ENCODE measurements at places on chromosomes 13 and 19. TPM values are rescaled to one million over a fixed set of nuclear protein-coding genes. Genes with fewer than 3 reads are reported as not detected.

- no peaks in the 10 kb centered on the region for H3K27me3 ChIP-seq
- H3K4me3 ChIP-seq: no peak overlapping the region
- peaks cover 32% of the 10 kb centered on the region for H3K4me1 ChIP-seq
These were observed 92.6 kb downstream of the SIPA1L3 start for GRCh38 chr19:37999309-38000213.

- no peak for DNase-seq
- no peaks in the 10 kb centered on the region for H3K27me3 ChIP-seq
- H3K27ac ChIP-seq: no peak overlapping the region
- peaks cover 35% of the 10 kb centered on the region for H3K4me1 ChIP-seq
These were observed 36.1 kb upstream of the DOCK9 start for GRCh38 chr13:99013951-99014350.

GRCh38 chr19:35052599-35053190 is 11.2 kb downstream of the HPN start:
- no peak for DNase-seq
- no peak overlapping the region for H3K4me3 ChIP-seq
- H3K27ac ChIP-seq: no peak overlapping the region
- no peaks in the 10 kb centered on the region for H3K4me1 ChIP-seq

- H3K4me3 ChIP-seq: no peak overlapping the region
- no peaks in the 10 kb centered on the region for H3K27me3 ChIP-seq
- DNase-seq: no peak
These were observed 111.5 kb downstream of the TEX26 start for GRCh38 chr13:31043957-31044356.

- no peaks in the 10 kb centered on the region for H3K27me3 ChIP-seq
- no peaks in the 10 kb centered on the region for H3K36me3 ChIP-seq
- no peak overlapping the region for H3K4me3 ChIP-seq
- no peaks in the 10 kb centered on the region for H3K4me1 ChIP-seq
- H3K27ac ChIP-seq: no peak overlapping the region
- no peak for DNase-seq
These were observed 112.1 kb downstream of the DNAJC15 start for GRCh38 chr13:43135516-43135915.

DNA sequence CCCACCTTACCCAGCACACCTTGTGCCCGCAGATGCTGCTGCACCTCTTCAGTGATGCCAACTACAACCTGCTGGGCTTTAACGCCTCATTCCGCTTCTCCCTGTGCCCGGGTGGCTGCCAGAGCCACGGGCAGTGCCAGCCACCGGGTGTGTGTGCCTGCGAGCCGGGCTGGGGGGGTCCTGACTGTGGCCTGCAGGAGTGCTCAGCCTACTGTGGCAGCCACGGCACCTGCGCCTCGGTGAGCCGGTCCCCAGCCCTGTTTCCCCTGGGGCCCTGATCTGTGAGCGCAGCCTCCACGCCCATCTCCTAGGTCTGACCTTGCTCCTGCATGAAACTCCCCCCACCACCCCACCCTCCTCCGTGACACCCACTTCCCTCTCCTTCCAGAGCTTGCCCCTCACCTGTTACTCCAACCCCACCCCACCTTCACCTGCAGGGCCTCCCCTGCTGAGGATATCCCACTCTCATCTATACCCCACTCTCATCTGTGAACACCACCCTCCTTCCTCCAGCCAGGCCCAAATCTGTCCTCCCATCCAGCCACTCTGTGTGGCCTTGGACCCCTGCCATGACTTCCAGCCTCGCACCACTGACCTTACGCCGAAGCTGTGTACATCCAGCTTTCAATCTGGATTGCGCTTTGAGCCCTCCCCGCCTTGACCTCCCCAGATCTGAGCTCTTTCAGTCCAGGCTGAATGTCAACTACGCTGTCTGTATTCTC is 8.7 kb downstream of the MEGF8 start:
- DNase-seq: no peak
- H3K27ac ChIP-seq: no peak overlapping the region

DNA sequence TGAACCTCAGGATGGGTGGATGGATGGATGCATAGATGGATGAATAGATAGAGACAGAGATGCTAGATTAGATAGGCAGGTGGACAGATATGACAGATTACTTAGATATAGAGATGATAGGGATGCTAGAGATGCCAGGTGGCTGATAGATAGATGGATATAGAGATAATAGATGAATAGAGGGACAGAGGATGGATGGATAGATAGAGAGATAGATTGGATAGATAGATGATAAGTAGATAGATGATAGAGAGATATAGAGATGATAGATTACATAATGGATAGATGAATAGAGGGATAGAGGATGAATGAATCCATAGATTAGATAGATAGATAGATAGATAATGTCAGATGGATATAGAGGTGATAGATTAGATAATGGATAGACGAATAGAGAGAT is 88.4 kb upstream of the TM9SF2 start:
- H3K4me3 ChIP-seq: no peak overlapping the region
- H3K27me3 ChIP-seq: no peaks in the 10 kb centered on the region
- H3K27ac ChIP-seq: no peak overlapping the region
- H3K36me3 ChIP-seq: no peaks in the 10 kb centered on the region
- H3K4me1 ChIP-seq: no peaks in the 10 kb centered on the region

DNA sequence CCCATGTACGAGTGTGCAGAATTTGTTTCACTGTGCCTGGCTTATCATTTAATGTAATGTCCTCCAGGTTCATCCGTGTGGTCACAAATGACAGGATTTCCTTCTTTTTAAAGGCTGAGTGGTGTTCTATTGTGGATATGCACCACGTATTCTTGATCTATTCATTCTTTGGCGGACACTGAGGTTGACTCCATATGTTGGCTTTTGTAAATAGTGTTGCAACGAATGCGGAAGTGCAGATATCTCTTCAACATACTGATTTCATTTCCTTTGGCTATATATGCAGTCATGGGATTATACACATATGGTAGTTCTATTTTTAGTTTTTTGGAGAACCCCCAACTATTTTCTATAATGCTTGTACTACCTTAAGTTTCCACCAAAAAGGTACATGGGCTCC is 13.0 kb downstream of the OR7A5 start:
- no peak overlapping the region for H3K4me3 ChIP-seq
- H3K27ac ChIP-seq: no peak overlapping the region
- no peaks in the 10 kb centered on the region for H3K4me1 ChIP-seq

DNA sequence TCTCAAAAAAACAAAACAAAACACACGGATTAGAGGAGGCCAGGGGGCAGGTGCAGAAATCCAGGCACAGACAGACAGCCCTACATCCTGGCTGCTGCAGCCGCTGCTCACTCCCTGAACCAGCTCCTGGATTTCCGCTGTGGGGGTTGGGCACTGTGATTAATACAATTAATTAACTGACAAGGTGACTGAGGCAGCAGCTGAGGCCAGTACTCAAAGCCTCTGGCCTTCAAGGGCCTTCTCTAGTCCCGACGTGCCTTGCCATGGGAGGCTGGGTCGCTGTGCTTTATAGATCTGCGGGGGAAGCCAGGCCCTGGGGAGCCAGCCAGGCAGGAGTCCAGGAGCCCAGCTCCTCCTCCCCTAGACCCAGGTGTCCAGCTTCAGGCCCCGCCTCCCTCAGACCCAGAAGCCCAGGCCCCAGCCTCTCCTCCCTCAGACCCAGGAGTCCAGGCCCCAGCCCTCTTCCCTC is 4.6 kb downstream of the NECTIN2 start:
- H3K27me3 ChIP-seq: no peaks in the 10 kb centered on the region
- H3K36me3 ChIP-seq: peaks cover 4% of the 10 kb centered on the region
- DNase-seq: no peak
- peaks cover 44% of the 10 kb centered on the region for H3K4me1 ChIP-seq
- H3K4me3 ChIP-seq: no peak overlapping the region

DNA sequence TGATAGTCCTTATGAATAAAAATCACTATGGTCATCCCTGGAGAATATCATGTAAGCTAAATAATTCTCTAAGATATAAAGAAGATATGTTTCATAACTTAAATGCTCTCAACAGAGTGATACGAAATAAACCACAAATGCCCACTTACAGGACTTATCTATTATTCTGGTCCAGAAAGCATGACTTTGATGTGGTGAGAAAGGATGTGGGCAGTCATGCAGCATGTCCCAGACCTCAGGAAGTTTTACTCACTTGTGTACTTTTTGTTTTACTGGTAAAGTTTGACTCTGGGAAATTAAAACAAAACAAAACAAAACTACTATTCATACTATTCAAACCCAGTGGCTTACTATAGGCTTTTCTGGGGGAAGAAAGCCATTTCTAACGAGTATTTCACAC is 483.2 kb upstream of the SLITRK6 start:
- no peak overlapping the region for H3K4me3 ChIP-seq
- no peak for DNase-seq
- H3K4me1 ChIP-seq: no peaks in the 10 kb centered on the region
- no peaks in the 10 kb centered on the region for H3K27me3 ChIP-seq
- H3K36me3 ChIP-seq: no peaks in the 10 kb centered on the region

ETV2 gene
- 1.5 TPM for total RNA-seq

RASGRP4 gene
- total RNA-seq: 1.2 TPM

RTBDN gene
- not detected for total RNA-seq

HCN2 gene
- 1.7 TPM for total RNA-seq

ZIK1 gene
- 5.7 TPM for total RNA-seq

C19orf67 gene
- total RNA-seq: not detected

BST2 gene
- 9.4 TPM for total RNA-seq

DOCK6 gene
- total RNA-seq: 188 TPM

SGCG gene
- 1.0 TPM for total RNA-seq

Measured in suprapubic skin (tissue), 4 donors.